ENCODE measurements at places on chromosomes 12 and 14. TPM values are rescaled to one million over a fixed set of nuclear protein-coding genes. Genes with fewer than 3 reads are reported as not detected.
A peak's percentile ranks its signal among the peaks of the same experiment; 100 is the strongest.

DNA sequence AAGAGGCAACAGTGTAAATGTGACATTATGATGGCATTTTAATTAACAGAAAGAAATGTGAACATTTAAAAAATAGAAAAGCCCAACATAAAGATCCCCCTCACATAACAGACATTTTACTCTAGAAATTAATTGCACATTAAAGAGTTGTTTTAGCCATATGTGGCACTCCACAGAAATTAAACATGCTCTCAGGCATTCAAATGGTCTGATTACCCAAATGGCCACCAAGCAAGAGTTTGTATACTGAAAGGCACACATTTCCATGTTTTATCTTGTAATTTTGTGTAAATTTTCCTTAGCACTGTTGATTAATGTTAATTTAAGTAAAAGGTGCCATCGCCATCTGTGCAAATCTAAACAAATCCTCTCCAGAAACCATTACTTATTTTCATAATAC, 43.5 kb downstream of the GTF2A1 start:
- DNase-seq: no peak

NOXRED1 gene
- total RNA-seq: 0.29 TPM

DNA sequence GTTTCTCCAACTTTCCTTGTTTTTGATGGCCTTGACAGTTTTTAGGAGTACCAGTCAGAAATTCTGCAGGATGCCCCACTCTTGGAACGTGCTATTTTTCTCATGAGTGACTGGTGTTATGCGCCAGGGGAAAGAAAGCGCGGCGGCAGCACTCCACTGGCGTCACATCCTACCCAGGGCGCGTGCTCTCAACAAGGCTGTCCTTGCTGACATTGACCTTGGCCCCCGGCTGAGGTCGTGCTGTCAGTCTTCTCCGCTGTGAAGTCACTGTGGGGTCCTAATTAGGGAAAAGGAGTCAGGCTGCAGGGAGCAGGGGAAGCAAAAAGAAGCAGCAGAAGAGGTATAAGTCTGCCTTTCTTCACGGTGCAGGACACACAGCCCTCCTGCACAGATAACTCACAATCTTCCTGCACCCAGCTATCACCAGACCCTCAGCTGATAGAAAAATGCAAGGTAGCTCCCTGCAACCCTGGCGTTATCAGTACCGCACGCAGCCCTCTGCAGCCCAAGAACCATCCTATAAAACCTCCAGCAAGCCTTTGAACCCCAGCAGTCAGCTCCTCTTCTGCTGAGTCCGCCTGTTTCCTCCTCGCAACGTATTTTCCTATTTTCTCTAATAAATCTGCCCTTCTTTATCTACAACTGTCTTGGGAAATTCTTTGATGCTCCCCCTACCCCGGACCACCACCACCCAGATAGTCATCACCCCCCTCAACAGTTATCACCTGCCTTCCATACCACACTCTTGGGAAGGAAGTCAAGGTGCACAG, 48.0 kb upstream of the C14orf180 start:
- no peak for DNase-seq

GRCh38 chr12:57232156-57232756, 2.7 kb downstream of the SHMT2 start:
- no peak for DNase-seq

DNA sequence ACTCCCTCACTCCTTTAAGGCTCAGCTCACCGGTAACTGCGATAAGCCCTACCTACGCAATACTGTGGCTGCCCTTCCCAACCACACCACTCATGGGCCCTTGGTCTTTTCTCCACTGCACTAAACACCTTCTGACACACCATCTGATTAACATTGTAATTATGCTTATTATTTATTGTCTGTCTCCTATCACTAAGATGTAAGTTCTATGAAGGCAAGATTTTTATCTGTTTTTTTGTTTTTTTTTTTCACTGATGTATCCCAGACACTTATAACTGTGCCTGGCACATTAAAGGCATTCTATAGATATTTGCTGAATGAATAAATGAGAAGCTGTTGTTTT, 34.2 kb upstream of the PYGL start:
- DNase-seq: no peak

KRT77 gene
- not detected for total RNA-seq

GRCh38 chr12:104457746-104458693, 1.3 kb downstream of the CHST11 start:
- DNase-seq: peak; percentile 64

DNA sequence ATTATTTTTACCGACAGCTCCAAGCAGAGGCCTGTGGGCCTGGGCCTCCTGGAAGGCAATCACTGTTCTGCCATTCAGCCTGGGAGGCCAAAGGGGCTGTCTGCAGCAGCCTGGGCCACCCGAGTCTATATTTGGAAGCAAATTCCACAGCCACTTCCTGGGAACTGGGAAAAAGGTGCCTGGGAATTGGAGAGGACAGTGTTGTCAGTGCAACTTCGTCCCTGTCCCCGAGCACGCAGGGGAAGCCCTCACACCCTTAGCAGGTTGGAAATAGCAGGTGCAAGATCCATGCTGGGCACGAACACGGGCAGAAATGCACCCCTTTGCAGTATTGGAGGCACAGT, 9.6 kb upstream of the TBX5 start:
- DNase-seq: no peak

GRCh38 chr12:94180558-94181296, 32.4 kb downstream of the PLXNC1 start:
- no peak for DNase-seq

- DNase-seq: no peak
These were observed at the start of gene SPATS2 for GRCh38 chr12:49367381-49368239. Gene SPATS2 (plus strand): TSS chr12:49367462. CDS start chr12:49461013, 93,551 bp downstream.

SLCO1B1 gene
- total RNA-seq: not detected

VRK1 gene
- total RNA-seq: 76.5 TPM

- no peak for DNase-seq
These were observed 19.2 kb downstream of the IL26 start for GRCh38 chr12:68206446-68206845.

- DNase-seq: no peak
These were observed 295.7 kb downstream of the ADGRD1 start for GRCh38 chr12:131249246-131250027.

DNA sequence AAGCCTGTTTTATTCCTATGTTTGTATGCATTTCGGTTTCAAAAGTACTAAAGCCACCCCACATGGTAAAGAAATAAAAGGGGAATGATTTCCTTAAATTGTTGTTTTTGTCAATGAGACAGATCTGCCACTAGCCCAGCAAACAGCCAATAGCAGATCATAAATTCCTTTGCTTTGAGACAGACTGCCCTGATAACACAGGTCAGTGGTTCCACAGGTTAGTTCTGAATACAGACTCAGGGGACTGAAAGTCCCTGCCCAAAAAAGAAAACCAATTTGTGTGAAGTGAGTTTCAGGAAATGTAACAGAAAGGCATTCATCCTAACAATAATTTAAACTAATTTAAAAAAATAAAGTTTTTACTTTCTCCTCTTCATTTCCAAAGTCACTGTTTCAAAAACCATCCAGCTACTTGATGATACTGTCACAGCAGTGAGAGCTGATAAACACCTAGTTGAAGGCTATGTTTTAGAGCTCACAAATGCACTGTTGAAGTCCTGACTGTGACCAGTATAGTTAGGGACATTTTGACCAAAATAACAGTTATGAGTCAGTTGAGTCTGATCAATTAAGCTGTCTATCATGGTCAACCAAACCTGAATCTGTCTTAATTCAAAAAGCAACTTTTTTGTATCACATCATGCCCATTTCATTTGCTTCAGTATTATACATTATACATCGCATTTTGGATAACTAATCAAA, 77.7 kb downstream of the LGR5 start:
- DNase-seq: no peak

DNA sequence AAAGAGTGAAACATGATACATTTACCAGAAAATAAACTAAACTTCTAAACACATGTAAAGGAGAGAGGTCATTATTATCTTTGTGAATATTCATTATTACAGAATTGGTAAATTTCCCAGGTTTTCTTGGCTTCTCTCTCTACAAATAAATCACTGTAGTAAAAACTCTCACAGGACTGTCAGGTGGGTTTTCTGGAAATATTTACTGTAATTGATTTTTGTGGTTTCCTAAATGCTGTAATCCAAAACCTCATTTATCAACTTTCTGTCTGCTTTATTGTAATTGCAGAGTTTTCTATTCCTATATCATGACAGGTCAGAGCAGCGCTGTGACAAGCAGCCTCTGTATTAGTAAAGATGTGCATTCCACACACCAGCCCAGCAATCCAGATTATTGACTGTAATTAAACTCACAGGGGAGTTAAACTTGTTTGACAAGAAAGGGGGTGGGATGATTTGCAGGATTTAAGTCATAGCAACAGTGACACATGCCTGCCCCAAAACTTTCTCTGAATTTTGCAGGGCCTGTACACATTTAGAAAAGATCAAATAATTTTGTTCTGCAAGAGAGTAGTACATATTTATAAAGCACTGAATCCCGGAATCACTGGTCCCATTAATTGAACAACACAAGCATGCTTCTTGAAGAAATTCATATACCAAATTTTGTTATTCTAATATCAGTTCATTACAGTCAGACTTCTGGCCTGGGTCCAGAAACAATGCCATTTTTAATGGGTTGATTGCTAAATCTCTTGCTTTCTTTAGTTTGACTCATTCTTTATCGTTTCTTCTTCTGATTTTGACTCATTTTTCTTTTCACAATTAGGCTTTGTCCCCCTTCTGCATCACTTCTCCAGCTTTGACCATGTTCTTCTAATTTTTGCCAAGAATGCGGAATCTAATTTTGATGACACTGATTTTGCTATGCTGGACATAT, 42.2 kb downstream of the PTPRO start:
- DNase-seq: no peak

DNA sequence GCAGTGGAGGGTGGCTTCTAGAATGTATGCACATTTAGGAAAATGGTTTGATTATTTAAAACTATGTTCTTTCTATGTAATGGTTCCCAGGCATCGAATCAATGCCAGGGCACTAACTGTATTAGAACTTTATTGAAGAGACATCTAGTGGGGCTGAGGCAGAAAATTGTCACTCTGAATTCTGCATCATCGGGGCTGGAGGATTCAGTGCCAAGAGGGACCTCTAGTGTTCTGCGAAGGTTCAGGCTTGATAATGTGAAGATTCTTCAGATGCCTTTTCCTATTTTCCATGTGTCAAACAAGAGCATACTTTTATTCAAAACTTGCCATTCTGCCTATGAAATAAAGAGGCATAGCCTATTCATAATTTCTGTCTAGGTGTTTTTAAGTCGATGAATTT, 146.3 kb downstream of the CAND1 start:
- no peak for DNase-seq

GRCh38 chr12:14651371-14651770, 45.0 kb downstream of the GUCY2C start:
- no peak for DNase-seq

DNA sequence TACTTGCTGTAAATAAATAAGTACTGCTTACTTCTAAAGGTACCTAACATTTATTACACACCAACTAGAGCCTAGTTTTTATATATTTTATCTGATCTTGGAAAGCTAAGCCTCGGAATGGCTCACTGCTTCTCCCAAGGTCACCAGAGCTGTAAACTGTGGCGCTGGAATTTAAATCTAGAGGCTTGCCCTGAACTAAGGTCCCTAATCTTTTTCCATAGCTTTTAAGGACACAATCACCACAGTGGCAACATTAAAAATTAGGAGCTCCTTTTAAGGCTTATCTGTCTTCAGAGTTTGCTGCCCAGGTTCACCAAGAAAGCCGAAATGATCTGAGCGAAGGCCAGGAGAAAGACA, 670 bp downstream of the CCNB1IP1 start:
- no peak for DNase-seq

- no peak for DNase-seq
These were observed 366.3 kb downstream of the AACS start for GRCh38 chr12:125431516-125431915.

- no peak for DNase-seq
These were observed 65.7 kb upstream of the SOX5 start for GRCh38 chr12:24014915-24015832.

DNA sequence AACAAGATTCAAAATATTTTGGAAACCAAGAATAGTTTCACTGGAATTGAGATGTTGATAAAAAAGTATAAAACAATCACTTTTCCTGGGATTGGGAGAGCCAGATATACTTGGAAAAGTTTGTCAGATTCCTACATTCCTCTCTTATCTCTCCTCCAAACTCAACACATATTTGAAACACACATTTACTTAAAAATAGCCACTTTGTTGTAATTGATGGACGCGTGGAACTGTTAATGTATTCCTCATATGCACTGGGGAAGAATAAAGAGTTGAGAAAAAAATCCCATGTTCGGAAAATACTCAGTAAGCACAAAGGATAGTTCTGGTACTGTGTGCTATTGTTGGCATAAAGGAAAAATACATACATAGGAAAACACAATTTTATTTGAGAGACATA, 195.6 kb upstream of the FLRT2 start:
- DNase-seq: no peak

DNA sequence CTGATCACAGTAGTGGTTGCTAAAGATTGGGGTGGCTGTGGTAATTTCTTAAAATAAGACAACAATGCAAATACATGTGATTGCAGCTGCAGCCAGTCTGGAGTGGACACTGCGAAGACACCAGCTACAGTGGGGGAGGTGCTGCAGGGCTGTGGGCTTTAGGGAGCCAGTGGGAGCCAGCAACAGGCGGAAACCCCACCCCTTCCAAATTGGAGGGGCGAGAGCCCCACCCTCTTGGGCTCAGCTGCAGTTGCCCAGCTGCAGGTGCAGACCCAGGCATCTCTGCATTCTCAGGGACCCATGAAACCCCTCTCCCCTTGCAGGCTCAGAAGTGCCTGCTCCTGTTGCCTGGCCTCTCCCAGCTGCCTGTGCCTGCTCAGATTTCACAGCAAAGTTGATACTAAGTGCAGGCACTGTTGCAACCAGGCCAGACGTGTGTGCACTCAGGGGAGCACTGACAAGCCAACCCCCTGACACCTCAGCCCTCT, 104.8 kb downstream of the MYF5 start:
- DNase-seq: no peak

DNA sequence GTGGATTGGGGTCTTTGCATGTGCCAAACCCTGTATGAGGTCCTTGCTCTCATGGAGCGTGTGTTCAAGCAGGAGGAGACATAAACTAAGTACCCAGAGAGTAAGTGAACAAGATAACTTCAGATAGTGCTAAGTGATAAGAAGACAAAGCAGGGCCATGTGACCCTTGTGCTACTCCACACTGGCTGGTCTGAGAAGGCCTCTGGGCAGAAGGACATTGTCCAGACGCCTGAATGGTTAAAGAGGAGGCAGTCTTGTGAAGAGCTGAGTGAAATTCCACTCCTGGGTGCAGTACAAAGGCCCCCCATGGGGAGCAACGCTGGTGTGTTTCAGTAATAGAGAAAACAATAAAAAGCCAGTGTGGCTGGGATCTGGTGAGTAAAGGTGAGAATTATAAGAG, 93.3 kb upstream of the RIC8B start:
- no peak for DNase-seq

All from activated CD8-positive, alpha-beta T cell treated with anti-CD3 and anti-CD28 coated beads, Interleukin-2, amount 10 ng/mL, durations not matched to agents 7 days and 5 days (primary cell).